ENCODE measurements at places on chromosomes 2 and 18. TPM values are rescaled to one million over a fixed set of nuclear protein-coding genes. Genes with fewer than 3 reads are reported as not detected.

Gene CHRND
- not detected for total RNA-seq

Gene IL1R1
- 110 TPM for total RNA-seq

Gene TMEM178A
- 0.26 TPM for total RNA-seq

Gene LIPG
- 0.50 TPM for total RNA-seq

Gene SCYGR6
- not detected for total RNA-seq

Gene LYPD1
- total RNA-seq: 0.17 TPM

Gene LYPD6
- under 0.01 TPM for total RNA-seq

Gene KIF5C
- total RNA-seq: 0.17 TPM

Gene PIEZO2
- total RNA-seq: 6.6 TPM

Gene MPP4
- 0.26 TPM for total RNA-seq

Gene NOL4
- total RNA-seq: not detected

Gene LRP1B
- under 0.01 TPM for total RNA-seq

Gene SLC5A7
- not detected for total RNA-seq

Gene VIL1
- not detected for total RNA-seq

Gene DNAJC10
- 70.1 TPM for total RNA-seq

Gene C2orf15
- under 0.01 TPM for total RNA-seq

Gene CEP68
- 12.7 TPM for total RNA-seq

Gene UNC80
- under 0.01 TPM for total RNA-seq

Gene TUBA4B
- not detected for total RNA-seq

Gene MAP3K19
- not detected for total RNA-seq

Gene DAW1
- total RNA-seq: not detected

Gene REG1B
- total RNA-seq: not detected

Gene SCG2
- total RNA-seq: 0.66 TPM

Gene PLGLB2
- 1.7 TPM for total RNA-seq

Gene LYPD6B
- total RNA-seq: not detected

Gene PXDN
- total RNA-seq: 111 TPM

Gene C2orf80
- not detected for total RNA-seq

Gene TSHZ1
- total RNA-seq: 4.3 TPM

Gene MAB21L4
- not detected for total RNA-seq

Data from fibroblast of lung (primary cell).